NCI-H2171 (cell line): ENCODE measurements at places on chromosomes 13 and 19.

DNA sequence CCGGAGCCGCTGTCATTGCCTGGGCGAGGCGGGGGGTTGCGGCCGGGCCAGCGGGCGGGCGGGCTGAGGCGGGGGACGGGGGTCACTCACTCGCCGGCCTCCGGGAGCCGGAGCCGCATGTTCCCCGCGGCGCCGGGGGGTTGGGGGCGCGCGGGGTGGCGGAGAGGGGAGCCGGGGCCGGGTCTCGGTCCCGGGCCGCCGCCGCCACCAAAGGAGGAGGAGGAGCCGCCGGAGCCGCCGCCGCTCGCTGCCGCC lies 149 bp downstream of the MED26 start:
- DNase-seq, result no peak

DNA sequence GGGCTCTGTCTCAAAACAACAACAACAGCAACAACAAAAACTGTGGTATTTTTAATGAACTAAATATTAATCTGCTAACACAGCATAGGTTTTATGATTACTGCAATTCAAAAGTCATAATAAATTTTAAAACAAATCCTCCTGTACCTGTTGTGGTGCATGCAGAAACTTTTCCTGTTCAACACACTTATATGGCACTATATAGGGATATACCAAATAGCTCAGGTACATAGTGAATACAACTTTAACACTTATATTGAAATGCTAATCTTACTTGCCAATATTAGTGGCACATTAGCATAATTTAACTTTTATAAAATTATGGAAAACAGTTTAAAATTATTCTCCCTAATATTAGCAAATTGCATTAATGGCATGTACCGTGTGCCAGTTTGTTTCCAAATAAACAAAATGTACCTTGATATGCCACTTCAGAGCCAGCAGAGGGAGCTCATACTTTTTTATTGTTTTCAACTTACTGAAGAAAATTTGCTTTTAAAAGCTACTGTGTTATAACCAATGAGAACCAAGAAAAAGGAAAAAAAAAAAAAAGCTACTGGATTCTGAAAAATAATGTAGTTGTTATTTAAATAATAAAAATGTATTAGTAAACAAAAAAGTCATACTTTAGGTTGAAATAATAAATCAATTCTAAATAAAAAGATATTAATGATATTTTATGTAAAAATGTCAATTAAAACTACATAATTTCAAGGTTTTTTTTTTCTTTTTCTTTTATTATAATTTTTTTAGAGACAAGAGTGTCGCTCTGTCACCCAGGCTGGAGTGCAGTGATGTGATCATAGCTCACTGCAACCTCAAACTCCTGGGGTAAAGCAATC lies 18.0 kb upstream of the RBM26 start:
- DNase-seq, result peak; percentile 19

- DNase-seq, result no peak
Observed at GRCh38 chr19:31102674-31103073, 246.6 kb downstream of the TSHZ3 start.

DNA sequence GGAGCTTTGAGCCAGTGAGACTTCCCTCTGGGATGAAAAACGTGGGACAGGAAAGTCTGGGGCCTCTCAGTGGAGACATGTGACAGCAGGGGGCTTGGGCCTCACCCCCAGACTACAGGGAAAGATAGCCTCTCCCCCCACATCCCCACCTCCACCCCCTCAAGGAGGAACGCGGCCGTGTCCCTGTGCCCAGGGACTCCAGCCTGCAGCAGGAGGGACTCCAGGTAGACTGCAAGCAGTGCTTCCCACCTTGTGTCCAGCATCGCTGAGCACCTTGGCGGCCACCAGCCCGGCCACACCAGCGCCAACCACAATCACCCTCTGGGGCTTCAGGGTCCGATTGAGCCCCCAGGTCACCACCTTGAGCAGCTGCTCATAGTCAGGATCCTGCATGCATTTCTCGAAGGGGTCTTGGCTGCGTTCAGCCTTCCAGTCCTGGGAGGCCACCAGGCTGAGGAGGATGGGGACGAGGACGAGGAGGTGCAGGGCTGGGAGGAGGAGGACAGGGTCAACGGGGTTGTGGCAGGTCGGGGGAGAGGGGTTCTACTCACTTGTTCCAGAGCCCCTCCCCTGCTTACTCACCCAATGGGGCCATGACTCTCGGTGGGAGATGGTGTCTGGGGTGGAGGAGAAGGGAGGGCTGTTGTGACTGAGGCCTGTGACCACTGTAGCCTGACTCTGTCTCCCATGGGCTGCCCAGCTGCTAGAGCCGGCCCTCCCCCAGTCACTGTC lies 955 bp downstream of the IL4I1 start:
- no peak for DNase-seq

- no peak for DNase-seq
Observed at GRCh38 chr13:64640002-64640401, 2590.1 kb downstream of the PCDH9 start.

DNA sequence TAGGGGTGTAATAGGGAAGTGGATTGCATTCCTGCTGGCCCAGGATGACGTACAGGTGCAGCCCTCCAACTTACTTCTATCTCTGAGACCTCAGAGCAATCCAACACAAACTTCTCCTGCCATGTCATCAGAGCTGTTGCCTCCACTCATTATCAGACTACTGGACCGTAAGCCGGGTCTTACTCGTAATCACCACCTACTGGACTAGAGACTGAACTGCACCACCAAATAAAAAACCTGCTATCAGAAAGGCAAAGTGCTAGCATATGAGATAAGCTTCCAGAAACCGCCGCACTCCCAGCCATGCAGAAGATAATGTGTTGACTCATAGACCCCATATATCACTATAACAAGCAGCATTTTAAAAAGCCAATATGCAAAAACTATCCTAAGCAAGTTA lies 102.0 kb downstream of the SLITRK1 start:
- no peak for DNase-seq

GRCh38 chr19:19490214-19490968 lies 25.0 kb downstream of the TSSK6 start:
- peak; percentile 51 for DNase-seq

DNA sequence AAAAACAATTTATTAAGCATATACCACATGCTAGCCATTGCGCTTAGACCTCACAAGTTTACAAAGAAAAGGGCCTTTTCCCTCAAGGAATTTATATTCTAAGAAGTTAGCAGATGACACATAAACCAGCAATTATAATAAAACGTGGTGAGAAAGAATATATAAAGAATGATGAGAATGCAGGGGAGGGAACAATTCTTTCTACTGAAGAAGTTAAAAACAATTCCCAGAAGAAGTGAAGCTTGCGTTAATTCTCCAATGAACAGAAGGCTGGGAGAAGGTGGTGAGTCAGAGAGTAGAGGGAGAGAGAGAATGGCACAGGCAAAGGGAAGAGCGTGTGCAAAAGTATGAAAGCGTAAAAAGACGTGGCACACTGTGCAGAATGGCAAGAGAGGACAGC lies 69.5 kb upstream of the ZDHHC20 start:
- DNase-seq, result no peak

GRCh38 chr13:84563611-84564010 lies 681.3 kb upstream of the SLITRK1 start:
- no peak for DNase-seq

GRCh38 chr19:48330012-48330681 lies 4.8 kb downstream of the EMP3 start:
- DNase-seq, result peak; percentile 95

DNA sequence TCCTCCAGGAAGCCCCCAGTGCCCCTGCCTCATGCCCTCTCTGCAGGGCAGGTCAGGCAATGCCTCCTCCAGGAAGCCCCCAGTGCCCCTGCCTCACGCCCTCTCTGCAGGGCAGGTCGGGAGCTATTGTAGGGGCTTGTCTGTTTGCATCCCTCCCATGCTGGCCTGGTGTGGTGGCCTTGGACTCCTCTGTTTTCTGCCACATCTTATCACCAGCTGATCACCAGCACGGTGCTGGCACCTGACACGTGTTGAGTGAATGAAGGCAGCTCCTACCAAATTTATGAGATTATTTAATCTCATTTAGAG lies 51.5 kb upstream of the C13orf46 start:
- DNase-seq, result no peak

GRCh38 chr13:97387485-97387839 lies 46.5 kb upstream of the RAP2A start:
- no peak for DNase-seq

GRCh38 chr13:54950546-54950945 lies 1921.9 kb downstream of the OLFM4 start:
- DNase-seq, result no peak

DNA sequence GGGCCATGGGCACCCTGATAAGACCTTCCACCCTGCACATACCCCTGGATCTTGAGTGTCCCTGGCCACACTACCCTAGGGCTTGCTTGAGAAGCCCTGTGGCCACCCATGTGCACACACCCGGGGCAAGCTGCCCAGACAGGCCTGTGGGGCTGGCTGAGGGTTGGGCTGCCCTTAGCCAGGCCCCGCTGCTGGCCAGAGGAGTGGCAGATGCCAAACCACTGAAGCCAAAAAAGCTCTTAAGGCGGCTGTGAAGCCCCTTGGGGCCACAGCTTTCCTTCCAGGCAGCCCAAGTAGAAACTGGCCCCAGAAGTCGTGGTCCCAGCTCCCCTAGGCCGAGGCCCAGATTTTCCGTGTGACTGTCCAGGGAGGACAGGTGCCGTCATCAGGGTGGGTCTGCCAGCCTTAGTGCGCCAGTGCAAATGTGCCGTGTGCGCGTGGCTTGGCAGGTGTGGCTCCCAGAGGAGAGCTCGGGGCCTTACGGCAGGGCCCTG lies 14.8 kb downstream of the CEBPG start:
- DNase-seq, result no peak

DNA sequence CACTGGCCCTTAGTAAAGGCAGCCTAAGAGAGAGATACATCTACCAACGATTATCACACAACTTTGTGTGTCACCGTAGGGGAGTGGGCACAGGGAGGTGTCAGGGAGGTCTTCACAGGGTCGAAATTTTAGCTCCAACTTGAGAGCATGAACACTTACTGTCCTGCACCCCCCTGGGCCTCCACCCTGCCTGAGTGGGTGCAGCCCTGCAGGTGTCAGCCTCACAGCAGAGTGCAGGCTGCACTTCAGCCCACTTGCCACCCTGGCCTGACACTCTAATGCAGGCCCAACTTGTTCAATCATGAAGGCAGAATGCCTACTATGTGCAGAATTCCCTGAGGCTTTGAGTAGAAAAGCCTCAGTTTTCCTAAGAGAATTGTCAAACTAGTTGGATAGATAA lies 4.0 kb upstream of the SMAD9 start:
- DNase-seq, result no peak

DNA sequence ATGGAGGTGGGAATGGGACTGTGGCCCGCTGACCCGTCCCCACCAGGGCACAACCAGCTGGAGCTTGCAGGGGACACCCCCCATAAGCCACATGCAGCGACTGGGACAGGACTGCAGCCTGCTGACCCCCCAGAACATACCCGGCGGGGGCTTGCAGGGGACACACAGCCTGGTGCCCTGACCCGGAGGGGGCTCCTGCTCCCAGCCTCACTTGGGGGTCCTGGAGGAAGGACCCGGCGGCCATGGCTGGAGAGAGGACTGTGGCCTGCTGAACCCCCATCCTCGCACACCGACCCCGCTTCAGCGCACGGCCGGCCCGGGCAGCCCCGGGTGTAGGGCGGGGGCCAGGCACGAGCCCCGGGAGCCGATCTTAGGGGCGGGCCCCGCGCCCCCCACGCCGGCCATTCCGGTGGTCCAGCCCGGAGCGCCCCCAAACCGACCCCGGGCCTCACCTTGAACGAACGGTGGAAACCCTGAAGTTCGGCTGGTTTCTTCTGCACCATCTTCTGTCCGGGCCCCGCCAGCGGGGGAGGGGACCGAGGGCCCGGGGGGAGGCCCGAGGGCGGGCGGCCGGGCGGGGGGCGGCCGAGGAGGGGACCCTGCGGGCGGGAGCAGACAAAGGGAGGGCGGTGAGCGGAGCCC lies 574 bp downstream of the MKNK2 start:
- DNase-seq, result no peak

DNA sequence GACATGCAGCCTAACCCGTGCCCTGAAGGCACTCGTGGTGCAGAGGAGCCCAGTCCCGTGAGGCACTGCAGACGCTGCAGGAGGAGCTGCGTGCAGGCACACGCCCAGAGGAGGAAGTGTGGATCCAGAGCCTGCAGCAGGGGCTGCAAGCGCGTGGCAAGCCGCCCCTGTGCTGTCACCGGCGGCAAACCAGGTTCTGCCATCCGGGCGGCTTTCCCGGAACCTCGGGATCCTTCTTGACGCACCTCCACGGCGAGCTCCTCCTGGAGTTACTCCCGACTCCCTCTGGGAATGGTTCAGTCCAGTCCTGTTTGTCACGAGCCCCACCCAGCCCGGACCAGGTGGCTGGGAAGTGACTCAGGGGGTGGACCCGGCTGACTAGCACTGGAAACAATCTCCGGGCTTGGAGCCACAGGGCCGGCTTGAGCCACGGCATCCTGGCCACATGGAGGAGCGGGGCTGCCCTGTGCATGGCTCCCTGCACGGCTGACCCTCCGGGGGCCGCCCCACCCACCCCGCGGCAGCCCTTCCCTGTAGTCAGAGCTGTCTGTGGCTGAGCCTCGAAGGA lies 10.2 kb downstream of the DPP9 start:
- no peak for DNase-seq

DNA sequence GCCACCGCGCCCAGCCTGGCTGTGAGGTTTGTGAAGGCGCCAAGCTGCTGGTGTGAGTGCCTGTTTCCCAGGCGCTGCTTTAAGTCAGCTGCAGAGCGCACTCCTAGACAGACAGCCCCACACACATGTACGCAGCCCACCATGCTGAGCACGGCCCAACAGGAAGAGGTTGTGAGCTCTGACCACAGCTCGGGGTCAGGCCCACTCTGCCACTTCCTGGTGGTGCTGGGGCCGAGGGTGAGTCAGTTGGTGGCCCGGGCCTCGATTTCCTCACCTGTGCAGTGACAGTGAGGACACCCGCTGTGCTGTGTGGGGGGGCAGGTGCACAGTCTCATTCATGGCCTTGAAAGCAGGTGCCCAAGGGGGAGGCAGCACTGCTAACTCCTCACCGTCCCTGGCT lies 106.7 kb downstream of the KDM4B start:
- DNase-seq, result no peak

DNA sequence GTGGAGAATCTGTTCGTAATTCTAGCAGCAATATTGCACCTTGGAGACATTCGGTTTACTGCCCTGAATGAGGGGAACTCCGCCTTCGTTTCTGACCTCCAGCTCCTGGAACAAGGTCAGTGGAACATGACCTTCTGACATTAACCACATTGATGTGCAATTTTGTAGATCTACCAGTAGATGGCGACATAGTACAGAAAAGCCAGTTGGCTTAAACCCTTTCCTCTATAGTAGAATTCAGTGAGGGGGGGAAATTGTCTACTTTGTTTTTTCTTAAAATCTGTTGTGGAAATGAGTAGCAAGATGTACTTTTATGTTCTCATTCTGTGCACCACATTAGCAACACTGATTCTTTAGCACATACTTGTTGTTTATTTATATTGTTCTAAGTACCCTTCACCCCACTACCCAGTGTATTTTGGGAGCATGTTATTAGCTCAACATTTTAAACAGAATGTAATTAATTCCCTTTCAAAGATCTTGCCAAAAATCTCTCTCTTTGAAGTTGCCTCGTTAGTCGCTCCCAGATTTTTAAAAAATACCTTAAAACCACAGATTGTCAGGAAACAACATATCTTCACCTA lies 332.2 kb downstream of the MYO16 start:
- no peak for DNase-seq
